ENCODE measurements at places on chromosomes 16 and 17.
A peak's percentile ranks its signal among the peaks of the same experiment; 100 is the strongest.

GRCh38 chr16:72961115-72961832, 86.7 kb downstream of the ZFHX3 start:
- no peak for DNase-seq

DNA sequence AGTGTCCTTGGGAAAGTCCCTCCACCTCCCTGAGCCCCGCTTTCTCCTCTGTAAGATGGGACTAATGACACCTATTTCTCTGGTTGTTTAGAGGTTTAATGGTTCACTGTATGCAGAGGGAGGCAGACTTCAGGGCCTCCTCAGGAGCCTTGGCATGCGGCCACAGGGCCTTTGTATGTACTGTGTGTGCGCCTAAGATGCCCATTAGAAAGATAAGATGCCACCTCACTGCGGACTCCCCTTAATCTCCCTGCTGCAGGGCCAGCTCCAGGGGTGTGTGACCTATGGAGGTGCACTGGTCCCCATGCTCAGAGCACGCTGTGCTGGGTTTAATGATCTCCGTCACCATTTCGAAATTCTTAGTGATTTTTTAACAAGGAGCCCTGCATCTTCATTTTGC, 59.3 kb downstream of the TMEM235 start:
- DNase-seq = no peak

- DNase-seq = peak; percentile 32
These were observed 29.6 kb upstream of the HNF1B start for GRCh38 chr17:37774504-37774903.

DNA sequence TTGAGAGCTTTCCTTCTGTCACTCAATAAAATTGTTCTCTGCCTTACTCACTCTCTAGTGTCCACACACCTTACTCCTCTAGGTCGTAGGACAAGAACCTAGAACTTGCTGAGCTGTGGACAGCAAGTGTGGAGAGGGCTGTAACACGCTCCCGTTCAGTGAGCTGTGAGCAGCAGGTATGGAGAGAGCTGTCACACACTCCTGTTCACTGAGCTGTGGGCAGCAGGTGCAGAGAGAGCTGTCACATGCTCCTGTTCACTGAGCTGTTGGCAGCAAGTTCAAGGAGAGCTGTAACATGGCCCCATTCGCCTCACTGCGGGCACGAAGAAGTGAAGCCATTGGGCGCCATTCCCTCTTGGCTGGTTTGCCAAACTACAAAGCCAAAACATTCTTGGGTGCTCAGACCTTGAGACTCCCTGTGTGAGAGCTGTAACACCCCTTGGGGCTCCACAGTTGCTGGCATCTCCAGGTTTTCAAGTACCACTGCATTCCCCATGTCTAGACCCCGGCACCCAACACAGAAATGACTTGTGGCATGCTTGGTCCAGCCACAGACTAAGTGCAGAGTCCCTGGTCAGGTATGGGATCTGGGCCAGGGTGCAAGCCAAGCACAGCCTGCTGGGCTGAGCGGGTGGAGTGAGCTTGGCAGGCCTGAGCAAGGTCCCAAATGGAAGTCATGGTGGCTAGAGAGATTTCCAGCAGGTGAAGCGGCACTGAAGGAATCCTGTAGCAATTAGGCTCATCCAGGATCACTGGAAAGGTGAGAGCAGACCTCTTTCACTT, 608.0 kb upstream of the CDH8 start:
- no peak for DNase-seq

DNA sequence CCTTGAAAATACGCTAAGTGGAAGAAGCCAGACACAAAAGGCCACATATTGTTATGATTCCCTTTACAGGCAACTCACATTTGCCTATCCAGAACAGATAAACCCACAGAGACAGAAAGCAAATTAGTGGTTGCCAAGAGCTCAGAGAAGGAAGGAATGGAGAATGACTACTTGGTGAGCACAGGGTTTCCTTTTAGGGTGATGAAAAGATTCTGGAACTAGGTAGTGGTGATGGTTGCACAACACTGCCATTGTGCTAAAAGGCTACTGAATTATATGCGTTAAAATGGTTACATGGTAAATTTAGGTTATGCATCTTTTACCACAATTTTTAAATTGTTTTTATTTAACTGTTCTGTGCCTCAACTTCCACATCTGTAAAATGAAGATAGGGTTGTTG, 4.4 kb downstream of the COPRS start:
- no peak for DNase-seq

- no peak for DNase-seq
These were observed 225.7 kb downstream of the XYLT1 start for GRCh38 chr16:17244872-17245551.

DNA sequence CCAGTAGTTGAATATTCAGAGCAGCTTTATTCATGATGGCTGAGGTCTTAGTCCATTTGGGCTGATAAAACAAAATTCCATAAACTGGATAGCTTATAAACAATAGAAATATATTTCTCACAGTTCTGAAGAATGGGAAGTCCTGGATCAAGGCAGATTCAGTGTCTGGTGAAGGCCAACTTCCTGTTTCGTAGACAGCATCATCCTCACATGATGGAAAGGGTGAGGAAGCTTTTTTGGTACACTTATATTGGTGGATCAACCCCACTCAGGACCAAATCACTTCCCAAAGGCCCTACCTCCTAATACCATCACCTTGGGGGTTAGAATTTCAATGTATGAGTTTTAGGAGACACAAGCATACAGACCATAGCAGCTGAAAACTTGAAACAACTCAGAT, 224.2 kb downstream of the CYB561 start:
- DNase-seq = no peak

DNA sequence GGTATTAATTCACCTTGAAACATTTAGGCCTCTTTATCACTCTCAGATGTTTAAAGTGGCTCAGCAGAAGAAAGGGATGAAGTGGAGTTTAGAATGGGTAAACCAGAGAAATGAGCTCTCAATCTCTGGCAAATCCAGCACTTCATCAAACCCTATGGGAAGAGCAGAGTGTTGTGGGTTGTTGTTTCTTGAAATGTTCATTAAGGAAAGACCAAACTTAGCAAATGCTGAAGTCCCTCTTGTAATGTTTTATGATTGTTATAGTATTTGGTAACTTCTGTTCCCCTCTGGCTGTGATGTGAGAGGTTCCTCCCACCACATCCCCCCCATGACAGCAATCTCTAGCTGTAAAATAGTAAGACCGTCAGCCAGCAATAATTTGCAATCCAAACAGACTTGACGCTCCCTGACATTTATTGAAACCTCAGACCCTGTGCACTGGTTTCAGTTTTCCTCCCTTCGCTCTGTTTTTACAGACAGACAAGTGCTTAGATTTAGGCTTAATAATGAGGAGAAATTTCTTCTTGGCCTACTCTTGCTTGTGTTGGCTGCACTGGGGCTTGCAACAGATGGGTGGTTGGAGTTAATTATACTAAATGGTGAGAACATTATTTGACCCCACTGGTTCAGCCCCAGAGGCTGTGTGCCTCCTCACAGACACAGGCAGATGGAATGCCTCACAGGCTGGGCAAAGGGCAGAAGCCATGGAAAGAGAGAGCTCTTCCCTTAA, 609.4 kb upstream of the SOX9 start:
- no peak for DNase-seq

GRCh38 chr16:29947897-29948296, 14.0 kb upstream of the TMEM219 start:
- no peak for DNase-seq

DNA sequence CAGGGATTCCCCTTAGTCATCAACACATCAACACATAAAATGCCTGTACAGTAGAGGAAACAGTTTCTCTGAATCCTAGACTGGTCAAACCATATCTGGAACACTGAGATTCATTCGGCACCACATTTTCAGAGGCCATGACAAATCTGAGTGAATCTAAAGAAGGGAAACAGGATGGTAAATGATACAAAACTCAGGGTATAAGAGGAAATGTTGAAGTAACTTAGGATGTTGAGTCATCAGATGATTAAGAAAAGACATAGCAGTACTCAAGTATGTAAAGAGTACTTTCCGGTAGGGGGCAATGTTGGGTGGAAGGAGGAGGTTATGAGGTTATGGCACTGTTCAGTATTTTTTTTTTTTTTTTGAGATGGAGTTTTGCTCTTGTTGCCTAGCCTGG, 358.5 kb upstream of the PMFBP1 start:
- DNase-seq = no peak

- no peak for DNase-seq
These were observed 169.2 kb downstream of the MRTFB start for GRCh38 chr16:14240219-14240843.

- no peak for DNase-seq
These were observed 850 bp downstream of the GINS3 start for GRCh38 chr16:58393138-58393504.

GRCh38 chr16:77112746-77113145, 78.2 kb upstream of the MON1B start:
- DNase-seq = no peak

DNA sequence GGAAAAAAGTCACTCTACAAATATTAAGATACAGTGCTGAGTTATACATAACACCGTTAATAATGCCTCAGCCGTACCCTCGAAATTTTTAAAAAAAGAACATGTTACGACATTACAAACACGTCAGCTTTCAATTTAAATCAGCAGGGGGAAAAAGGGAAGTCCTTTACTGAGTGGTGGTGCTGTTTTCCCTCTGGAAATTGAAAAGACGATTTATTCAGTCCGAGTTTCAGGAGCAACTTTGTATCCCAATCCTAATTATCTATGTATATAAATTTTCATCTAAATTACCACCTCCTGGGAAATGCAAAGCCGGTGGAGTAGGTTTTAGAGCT, 1.3 kb downstream of the NETO2 start:
- no peak for DNase-seq

- DNase-seq = no peak
These were observed 29.9 kb downstream of the PIEZO1 start for GRCh38 chr16:88754912-88755744.

DNA sequence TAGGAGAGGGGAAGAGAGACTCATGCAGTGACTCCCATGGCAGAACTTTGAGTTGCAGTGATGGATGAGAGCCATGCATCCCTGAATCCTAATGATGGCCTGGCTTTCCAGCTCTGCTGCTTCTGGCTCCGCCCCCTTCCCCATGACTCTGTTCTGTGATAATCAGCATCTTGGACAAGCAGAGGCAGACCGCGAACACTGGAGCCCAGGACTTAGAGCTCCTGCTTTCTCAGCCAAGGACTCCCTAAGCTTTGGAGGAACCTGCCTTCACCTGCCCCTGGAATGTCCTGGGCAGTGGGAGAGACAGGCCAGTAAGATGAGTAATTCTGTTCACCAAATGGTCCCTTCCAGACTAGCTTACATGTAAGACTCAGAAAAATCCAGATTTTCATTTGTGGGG, 12.5 kb downstream of the CCDC92B start:
- DNase-seq = no peak

DNA sequence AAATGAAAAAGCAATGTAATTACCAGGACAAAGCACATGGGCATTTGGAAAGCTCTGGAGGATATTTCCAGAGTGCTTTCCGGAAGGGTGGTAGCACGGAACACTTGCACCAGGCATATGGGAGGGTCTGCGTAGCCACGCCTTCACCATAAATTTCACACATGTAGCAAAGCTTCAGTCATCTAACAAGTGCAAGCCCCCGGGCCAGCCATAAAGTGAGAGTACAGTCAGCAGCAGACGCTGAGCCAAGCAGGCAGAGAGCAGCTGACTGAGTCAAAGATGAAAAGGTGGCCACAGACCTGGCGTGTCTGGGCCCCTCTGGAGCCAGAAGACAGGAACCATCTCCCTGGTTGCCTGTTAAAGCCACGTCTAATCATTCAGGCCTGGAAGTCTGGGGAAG, 130.6 kb downstream of the SEC14L1 start:
- DNase-seq = no peak

GRCh38 chr16:68776821-68777485, 39.9 kb downstream of the CDH1 start:
- no peak for DNase-seq

GRCh38 chr16:17885659-17886207, 415.0 kb upstream of the XYLT1 start:
- DNase-seq = no peak

- no peak for DNase-seq
These were observed 14.5 kb upstream of the APRT start for GRCh38 chr16:88826070-88826840.

- no peak for DNase-seq
These were observed 13.9 kb downstream of the JPT2 start for GRCh38 chr16:1691956-1692355.

- no peak for DNase-seq
These were observed 17.3 kb downstream of the CA5A start for GRCh38 chr16:87918866-87919680.

GRCh38 chr17:11786711-11787438, 188.6 kb downstream of the DNAH9 start:
- no peak for DNase-seq

GRCh38 chr16:10763456-10763855, 19.8 kb downstream of the NUBP1 start:
- DNase-seq = no peak

DNA sequence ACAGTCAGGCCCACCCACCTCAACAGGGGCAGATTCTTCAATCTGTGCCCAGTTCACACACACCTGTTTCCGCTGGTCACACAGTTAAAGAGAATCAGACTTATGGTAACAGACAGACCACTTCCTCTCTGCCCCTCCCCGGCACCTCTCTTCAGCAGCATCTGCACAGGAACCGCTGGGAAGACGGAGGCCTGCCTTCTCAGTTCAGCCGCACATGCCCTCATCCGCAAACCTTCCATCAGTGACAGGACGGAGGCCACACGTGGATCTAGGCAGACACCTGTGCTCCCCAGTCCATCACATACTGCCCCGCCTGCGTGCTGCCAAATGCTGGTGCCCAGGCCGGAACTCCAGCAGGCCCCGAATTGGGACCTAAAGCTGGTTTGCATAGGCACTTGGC, 10.3 kb downstream of the PHB1 start:
- DNase-seq = no peak

- DNase-seq = no peak
These were observed 2.5 kb downstream of the LAT start for GRCh38 chr16:28987170-28987853.

DNA sequence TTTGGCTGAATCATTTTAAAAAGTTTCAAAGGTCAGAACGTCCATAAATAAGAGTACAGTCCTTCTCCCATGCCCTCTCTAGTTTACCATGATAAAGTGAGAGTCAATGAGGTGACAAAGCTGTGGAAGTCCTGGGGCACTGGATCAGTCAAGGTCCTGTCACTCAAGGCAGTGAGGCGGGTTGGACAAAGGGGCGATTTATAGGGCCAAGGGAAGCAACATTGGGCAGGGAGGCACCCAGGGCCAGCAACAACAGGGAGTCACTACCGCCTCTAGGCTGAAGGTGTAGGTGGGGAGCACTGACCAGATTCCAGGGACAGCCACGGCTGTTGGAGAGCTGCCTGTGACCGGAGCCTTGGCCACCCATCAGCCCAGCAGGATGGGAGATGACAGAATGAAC, 28.6 kb upstream of the DYNLL2 start:
- DNase-seq = no peak

DNA sequence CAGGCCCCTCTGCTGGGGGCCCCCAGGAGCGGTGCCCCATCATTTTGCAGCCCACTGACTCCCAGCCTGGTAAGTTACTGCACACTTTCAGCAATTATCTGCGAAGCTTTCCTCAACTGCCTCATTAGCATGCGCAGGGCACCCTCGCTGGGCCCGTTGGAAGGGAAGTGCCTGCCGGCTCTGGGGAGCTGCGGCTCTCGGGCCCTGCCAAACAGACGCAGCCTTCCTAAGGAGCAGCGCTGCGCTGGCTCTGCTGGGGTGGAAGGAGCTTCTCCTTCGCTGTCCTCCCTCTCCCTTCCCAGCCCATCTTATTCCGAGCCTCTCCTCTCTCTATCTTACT, 71.0 kb downstream of the RBBP6 start:
- peak; percentile 22 for DNase-seq

Measured in stimulated activated CD4-positive, alpha-beta T cell treated with anti-CD3 and anti-CD28 coated beads, Interleukin-2, amount 100 ng/mL, for 24 hours (primary cell).